ENCODE measurements at places on chromosomes 2 and 18. TPM values are rescaled to one million over a fixed set of nuclear protein-coding genes. Genes with fewer than 3 reads are reported as not detected.

The GPR148 gene
- polyA plus RNA-seq: not detected

The ACOXL gene
- not detected for polyA plus RNA-seq

The CXCR4 gene
- 0.07 TPM for polyA plus RNA-seq

The FLACC1 gene
- 0.20 TPM for polyA plus RNA-seq

Data from K562 (cell line).